Iris pigment epithelial cell (primary cell): ENCODE measurements at places on chromosomes 13 and 19.

DNA sequence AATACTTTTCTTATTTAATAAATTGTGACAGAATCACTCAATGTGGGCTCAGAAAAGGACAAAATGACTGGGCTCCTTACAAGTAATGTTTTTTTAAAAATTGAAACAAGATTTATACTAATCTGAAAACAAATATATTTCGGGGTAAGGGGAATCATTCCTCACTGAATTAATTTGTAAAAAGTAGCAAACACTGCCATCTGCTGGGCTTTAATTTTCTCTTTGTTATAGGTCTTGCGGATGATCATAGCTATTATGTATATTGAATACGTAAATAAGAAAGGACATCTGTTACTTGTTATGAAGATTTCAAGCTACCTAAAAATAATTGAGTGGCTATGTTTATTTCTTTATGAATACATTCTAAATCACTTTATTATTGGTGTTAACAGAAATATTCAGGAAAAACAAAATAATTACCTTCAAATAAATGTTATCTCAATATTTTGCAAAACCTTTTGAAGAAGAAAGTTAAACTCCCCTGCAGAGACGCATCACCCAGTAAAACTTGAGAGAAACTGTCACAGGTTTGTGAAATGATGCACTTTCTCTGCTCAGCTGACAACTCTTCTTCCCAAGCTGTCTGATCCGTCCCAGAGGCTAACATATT, 17.8 kb upstream of the ENOX1 start:
- DNase-seq = peak; percentile 78

DNA sequence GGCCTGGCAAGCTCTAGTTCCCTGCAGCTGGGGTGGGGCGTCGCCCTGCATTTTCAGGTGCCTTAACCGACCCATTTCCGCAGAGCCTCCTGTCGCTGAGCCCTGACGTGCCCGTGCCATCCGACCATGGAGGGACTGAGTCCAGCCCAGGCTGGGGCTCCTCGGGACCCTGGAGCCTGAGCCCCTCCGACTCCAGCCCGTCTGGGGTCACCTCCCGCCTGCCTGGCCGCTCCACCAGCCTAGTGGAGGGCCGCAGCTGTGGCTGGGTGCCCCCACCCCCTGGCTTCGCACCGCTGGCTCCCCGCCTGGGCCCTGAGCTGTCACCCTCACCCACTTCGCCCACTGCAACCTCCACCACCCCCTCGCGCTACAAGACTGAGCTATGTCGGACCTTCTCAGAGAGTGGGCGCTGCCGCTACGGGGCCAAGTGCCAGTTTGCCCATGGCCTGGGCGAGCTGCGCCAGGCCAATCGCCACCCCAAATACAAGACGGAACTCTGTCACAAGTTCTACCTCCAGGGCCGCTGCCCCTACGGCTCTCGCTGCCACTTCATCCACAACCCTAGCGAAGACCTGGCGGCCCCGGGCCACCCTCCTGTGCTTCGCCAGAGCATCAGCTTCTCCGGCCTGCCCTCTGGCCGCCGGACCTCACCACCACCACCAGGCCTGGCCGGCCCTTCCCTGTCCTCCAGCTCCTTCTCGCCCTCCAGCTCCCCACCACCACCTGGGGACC, 1.2 kb downstream of the ZFP36 start:
- peak; percentile 35 for DNase-seq

GRCh38 chr13:62524498-62524897, 1108.8 kb upstream of the PCDH20 start:
- no peak for DNase-seq

DNA sequence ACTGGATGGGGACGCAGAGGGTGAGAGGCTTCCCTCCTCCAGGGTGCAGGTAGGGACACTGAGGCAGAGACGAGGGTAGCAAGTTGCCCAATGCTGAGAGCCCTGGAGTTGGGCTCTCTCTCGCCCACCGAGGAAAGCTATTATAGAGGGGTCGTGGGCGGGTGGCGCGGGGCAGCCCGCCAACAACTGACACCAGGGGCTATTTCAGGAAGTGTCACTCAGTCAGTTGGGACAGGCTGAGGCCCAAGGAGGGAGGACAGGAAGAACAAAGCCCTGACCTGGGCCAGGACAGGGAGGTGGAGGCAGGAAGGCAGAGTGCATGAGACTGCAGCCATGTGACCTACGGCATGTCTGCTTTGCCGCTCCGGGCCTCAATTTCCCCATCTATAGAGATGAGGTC, 29.9 kb downstream of the TINCR start:
- DNase-seq = no peak

DNA sequence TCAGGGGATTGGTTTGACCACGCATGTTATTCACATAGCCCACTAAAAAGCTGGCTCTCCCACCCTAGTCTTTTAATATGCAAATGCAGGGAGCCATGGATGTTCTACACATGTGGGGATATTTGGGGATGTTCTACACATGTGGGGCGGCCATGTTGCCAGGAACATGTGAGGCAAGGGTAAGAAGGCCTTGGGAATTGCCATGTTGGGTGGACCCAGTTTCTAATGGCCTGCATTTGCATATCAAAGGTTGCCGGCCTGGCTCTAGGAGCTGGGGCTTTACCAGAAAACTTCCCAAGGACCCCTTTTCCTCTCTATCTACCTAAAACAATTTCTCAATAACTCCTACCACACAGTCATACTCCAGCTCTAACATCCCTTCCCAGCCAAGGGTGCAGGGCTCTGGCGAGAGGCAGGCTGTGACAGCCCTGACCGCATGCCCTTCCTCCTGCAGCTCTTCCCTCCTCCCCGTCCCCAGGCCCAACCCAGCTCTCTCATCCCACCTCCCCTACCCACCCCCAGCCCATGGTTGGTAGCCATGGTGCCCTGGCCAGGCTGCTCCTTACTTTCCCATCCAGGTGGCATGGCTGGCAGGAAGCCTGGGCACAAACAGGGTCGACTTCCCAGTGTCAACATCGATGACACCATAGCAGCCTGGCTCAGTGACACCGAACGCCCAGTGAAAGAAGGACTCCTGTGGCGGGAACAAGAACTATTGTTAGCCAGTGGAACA, 11.0 kb downstream of the PEPD start:
- DNase-seq = no peak

DNA sequence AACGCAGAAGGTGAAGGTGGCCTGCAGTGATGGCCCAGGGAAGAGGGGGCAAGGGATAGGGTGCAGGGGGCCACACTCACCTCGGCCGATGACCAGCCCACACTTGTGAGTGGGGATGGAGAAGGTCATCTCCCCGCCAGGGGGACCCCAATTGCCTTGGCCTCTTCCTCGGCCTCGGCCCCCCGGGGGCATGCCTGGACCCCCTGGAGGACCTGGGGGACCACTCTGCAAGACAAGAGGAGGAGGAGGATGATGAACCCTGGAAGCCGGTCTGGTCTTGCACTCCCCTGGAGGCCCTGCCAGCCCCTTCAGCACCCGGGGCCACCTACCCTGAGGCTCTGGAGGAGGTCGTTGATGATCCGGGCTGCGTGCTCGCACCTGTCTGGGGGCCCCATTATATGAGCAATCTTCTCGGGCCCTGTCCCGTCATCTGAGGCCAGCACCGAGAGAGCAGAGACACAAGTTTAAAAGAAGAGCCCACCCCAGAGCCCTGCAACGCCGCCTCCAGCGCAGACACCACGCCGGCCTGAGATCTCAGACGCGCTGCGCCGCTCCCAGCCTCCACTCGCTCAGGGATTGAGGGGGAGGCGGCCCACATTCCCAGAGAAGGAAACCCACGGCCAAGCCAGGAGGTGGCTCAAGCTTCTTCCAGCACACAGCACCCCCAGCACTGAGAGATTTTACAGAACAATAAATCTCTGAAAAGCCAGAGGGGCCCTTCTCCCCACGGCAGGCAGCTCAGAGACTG, 7.8 kb downstream of the KHSRP start:
- DNase-seq = no peak

GRCh38 chr13:39767791-39768517, 112.5 kb downstream of the COG6 start:
- DNase-seq = no peak

DNA sequence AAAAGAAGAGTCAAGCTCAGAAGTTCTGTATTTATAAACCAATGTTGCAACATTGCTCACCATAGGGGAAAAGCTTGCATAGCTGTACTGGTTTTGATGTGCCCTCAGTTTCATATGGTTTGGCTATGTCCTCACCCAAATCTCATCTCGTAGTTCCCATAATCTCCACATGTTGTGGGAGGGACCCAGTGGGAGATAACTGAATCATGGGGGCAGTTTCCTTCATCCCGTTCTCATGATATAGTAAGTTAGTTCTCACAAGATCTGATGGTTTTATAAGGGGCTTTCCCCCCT, 73.9 kb downstream of the TNFRSF19 start:
- DNase-seq = peak; percentile 37

DNA sequence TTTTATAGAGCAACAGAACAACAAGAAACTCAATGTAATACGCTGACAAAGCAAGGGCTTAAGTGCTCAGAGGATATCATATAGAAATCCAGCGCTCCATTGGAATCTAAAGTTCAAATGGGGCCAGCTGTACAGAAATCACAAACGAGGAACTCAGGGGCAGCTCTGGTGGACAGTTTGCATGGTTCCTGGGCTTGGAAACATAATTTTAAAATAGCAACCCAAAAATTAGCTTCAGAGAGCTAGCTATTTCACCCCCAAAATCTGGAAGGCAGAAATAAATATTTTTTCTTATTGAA, 19.2 kb upstream of the LATS2 start:
- peak; percentile 22 for DNase-seq

DNA sequence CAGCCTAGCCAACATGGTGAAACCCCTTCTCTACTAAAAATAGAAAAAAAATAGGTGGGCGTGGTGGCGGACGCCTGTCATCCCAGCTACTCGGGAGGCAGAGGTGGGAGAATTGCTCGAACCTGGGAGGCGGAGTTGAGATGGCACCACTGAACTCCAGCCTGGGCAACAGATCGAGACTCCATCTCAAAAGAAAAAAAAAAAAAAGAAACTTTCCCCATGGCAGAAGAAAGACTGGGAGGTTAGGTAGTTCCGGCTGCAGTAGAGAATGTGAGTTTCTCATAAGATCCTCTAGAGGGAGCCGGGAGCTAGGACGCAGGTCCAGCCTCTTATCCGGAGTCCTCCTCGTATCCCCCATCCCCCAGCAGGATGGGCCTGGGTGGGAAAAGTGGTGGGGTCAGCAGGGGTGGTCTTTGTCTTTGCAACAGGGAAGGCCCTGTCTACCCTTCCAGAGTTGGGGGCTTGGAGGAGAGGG, 13.2 kb upstream of the CREB3L3 start:
- DNase-seq = peak; percentile 80

GRCh38 chr13:24230428-24231072, 70.0 kb downstream of the SPATA13 start:
- no peak for DNase-seq

GRCh38 chr13:46468570-46469463, 81.8 kb upstream of the RUBCNL start:
- DNase-seq = peak; percentile 31
